Activated CD4-positive, alpha-beta T cell treated with anti-CD3 and anti-CD28 coated beads, Interleukin-10, Interleukin-2, amounts not matched to agents 100 ng/mL and 50 ng/mL, durations not matched to agents 16 hours and 8 hours (primary cell): ENCODE measurements at places on chromosomes 11 and 22.
A peak's percentile ranks its signal among the peaks of the same experiment; 100 is the strongest.

GRCh38 chr11:67264877-67265632 is 1.2 kb upstream of the GRK2 start:
- no peak for DNase-seq

DNA sequence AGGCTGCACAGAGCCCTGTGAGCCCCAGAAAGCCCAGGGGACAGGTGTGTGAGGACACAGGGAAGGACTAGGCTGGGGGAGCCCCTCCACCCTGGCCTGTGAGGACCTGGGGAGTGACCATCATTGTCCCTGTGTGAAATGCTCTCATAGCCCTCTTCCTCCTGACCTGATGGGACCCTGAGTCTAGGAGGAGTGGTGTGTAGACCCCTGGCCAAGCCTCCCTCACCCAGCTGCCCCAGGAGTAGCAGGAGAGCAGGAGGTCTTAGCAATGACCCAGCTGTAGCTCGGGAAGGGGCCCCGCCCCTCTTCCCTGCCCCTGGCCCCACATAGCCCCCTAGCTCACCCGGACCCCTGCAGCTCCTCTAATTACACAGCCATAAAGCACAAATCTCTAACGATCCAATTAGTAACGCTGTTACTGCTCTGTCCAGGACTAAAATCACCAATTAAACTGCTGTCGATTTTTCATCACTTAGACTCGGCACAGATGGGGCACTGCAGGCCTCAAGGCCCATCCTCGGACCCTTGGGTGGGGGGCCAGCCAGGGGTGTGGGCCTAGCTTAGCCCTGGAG is 6.6 kb upstream of the CABP7 start:
- DNase-seq: no peak

DNA sequence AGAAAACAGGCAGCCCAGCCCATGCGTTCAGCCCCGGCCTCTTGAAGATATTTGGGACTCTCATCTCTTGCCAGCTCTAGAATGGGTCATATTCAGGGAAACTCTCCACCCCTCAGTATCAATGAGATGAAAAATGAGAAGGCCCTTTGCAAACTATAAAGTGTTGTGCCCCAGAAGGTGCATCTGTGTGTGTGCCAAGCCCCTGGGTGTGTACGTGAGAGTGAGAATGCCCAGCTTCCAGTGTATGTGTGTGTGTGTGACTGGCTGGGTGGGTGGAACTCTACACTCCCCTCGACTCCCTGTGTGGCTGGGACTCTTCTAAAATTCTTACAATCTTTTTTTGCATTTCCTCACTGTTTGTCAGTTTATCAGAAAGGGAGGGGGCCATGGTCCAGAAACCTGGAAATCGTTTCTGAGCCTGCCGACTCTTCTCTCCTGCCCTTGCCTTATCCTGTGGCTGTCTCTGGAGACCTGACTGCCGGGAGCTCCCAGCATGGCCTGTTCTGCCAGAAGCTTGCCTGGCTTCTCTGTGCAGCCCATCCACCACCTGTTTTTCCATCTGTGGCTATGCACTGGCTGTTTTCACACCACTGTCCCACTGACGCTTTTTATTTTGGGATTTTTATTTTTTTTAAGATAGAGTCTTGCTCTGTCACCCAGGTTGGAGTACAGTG is 1.2 kb downstream of the P2RY6 start:
- DNase-seq: no peak

DNA sequence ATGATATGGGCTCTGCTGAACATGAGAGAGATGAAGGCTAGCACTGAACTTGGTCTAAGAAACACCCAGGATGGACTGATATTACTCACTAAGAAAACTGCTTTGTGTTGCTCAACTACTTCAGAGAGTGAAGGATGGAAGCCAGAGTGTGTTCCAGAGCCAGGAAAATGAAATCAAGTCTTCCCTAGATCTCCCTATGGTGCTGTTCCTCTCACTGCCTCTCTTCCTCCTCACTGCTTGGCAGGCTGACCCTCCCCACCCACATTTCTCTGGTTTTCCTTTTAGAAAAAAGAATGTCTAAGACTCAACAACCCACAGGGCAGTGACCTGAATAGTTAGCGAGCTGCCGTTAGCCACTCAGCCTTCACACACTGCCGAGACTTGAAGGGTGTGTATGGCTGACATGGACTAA is 65.6 kb downstream of the CCDC81 start:
- DNase-seq: no peak

GRCh38 chr22:49492308-49492707 is 335.4 kb downstream of the BRD1 start:
- no peak for DNase-seq

DNA sequence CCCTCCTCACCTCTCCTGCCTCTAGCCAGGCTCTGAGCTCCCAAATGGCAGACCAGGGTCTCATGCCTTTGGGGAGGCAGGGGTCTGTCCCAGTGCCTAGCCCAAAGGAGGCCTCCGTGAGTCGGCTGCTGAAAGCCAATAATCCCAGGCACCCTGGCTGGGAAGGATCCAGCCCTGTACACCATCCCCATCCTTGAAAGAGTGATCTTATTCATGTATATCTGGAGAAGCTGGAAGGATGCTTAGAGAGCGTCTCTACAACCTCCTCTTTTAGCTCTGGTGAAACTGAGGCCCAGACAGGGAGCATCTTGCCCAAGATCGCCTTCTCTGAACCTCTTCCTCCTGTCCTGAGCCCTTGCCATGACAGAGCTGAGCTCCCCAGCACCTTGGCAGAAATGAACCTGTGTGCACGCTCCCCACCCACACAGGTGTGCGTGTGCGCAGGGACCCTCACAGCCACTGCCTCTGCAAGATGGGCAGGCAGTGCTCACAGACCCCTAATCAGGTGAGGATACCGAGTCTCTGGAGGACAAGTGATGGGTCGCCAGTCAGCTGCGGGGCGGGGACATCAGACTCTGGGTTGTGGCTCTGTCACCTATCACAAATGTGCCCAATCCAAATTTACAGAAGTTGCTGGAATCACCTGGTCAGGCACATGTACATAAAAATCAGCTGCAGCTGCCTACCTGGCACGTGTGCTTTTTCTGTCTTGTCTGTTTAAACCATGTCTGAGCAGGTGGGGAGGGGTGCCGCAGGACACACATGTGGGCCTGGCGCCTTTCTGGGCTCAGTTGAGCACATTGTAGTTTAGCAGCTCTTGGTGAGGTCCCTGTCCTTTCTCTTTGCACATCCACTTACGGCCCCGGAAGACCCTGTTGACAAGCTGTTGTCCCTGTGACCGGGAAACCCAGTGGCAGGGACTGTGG is 49.3 kb upstream of the WNT7B start:
- DNase-seq: no peak

- no peak for DNase-seq
These were observed 110.9 kb upstream of the GRK3 start for GRCh38 chr22:25453557-25453956.

- no peak for DNase-seq
These were observed 62.3 kb downstream of the BTG4 start for GRCh38 chr11:111449696-111450479.

- DNase-seq: peak; percentile 87
These were observed 113.4 kb upstream of the CRYBB3 start for GRCh38 chr22:25085930-25086901.

DNA sequence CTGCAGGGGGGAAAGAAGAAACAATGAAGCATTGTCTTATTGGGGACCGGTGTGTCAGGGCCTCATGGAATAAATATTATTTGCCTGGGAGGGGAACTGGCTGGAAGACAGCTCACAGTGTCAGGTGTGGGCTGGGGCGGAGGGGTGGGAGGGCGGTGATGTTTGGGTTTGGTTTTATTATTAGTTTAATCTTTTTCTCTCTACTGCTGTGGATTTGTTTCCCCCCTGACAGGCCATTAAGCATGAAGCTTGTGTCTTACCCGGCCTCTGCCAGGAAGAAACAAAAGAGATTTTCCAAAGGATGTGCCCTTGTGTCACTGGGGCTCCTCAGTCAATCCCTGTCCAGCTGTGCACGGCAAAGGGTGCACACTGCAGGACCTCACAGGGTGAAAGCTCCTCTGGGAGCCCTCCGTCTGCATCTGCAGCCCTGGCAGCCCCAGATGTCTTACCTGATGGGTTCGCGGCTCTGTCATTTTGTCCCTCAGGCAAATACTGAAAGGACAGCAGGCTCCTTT is 203.1 kb upstream of the TMEM45B start:
- DNase-seq: no peak

GRCh38 chr11:23097891-23098290 is 237.6 kb upstream of the CCDC179 start:
- DNase-seq: no peak

DNA sequence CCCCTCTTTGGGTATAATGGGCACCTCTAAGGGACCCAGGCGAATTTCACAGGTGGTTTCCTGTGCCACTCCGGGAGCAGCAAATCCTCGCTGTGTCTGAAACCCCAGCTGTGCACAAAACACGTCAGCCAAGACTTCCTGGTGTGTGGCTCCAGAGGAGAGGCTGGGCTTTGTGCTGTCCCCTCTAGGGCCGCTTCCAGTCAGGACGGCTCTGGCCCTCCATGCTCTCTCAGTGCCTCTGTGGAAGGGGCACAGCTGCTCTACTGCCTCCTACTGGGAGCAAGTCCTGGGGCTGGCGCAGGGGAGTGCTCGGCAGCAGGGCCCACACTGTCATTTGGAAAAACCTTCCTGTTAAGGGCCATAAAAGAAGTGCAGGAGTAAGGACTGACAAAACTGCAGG is 23.7 kb upstream of the ARFGAP3 start:
- DNase-seq: no peak
